ENCODE measurements at places on chromosomes 2 and 18.
A peak's percentile ranks its signal among the peaks of the same experiment; 100 is the strongest.

DNA sequence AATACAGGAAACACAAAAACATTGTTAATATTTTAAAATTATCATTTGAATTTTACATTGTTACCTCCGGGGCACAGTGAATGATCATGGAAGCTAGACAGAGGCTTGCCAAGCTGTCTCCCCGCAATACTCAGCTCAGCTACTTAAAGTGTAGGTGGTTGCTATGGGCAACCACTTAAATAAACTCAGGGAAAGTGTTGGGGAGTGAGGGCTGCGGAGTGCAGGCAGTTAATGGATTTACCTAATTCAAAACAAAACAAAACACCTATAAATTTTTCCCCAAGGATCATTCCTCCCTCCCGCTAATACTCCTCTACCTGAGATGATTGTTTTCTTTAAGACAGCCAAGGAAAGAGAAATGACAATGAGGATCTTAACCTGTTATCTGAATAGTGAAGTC is 349.5 kb downstream of the TGIF1 start:
- no peak for DNase-seq

- no peak for DNase-seq
Measured at GRCh38 chr18:11887328-11888128, 20.6 kb downstream of the MPPE1 start.

DNA sequence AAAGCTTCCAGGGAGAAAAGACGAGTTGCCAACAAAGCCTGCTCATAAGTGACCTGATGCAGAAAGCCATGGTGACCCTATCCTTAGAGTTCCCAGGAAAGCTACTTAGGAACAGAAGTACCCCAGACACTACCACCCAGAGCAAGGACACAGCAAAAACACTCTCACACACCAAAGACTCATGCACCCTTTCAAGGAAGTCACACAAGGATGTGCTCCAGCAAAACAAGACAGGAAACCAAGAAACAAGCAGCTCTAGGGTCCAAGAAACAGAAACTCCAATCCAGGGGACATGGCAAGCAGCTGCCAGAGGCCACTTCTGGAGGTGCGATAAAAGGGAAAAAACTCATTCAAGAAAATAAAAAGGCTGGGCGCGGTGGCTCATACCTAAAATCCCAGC is 5.7 kb downstream of the KIF1A start:
- no peak for DNase-seq

GRCh38 chr2:138922973-138923563 is 142.9 kb upstream of the NXPH2 start:
- no peak for DNase-seq

- no peak for DNase-seq
Measured at GRCh38 chr2:161172901-161173540, 12.8 kb downstream of the TANK start.

DNA sequence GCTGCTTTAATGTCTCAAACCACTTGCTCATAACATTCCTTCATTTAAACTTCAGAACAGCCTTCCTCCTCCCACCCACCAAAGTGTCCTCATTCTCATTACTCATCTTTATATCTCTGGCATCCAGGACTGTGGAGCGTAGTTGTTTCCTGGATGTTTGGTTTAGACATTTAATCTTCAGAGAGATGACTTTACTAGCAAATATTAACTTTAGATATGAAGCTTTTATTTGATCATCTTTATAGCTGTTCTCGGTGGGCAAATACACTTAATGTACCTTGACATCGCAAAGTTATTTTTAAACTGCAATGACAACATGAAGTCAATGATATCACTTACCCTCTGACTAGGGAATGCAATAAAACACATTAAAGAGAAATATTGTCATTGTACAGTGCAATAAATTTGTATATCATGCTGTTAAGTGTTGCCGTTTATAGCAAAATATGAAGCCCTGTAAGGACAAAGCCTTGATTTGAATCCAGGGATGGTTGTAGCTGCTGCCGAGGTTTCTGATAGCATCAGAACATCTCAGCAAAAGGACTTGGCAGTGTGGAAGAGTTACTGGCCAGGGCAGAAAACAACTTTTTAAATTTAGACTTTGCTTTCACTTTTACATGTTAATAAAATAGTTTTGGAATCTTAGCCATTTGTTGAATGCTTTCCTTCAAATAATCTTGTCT is 4.6 kb upstream of the LAMA3 start:
- DNase-seq = no peak

DNA sequence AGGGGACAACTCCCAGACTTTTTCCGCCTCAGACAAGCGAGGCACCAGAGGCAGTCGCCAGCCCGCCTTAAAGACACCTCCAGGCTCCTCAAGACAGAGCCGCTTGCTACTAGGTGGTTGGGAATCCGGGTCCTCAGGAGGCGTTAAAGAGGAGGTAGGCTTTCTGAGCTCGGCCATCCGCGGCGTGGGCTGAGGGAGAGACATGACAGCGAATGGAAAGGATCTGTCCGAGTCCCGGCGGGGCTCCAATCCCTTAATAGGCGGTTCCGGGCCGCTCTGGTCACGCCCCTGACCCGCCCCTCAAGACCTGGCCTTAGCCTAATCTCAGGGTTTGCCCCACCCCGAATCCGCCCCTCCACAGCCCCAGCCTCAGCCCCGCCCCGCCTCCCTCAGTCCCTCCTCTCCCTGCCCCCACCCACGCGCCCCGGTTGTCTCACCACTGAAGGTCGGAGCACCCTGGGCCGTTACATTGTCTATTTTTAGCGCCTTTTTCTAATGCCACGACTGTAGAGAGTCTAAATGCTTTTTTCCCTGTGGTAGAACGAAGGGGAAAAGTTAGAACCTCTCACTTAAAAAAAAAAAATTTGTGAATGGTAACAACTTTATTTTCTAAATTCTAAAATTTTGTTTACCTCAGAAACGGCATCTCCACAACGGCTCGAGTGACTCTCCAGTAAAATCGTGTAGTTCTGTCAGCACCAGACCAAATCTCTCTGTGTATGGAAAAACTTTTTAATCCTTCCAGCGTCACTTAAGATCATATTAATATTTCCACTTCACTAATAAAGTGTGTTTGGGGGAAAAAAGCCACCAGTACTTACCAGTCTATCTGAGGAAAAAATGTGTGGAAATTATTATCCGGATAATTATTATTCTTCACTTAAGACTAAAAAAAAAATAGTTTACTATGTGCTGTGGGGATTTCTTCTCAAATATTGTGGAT is at the start of gene RAD51AP2:
RAD51AP2 (minus strand) TSS at position 229 of the 943 bp plus-strand sequence; CDS start at position 204, 25 bp downstream.
- DNase-seq = peak; percentile 71

DNA sequence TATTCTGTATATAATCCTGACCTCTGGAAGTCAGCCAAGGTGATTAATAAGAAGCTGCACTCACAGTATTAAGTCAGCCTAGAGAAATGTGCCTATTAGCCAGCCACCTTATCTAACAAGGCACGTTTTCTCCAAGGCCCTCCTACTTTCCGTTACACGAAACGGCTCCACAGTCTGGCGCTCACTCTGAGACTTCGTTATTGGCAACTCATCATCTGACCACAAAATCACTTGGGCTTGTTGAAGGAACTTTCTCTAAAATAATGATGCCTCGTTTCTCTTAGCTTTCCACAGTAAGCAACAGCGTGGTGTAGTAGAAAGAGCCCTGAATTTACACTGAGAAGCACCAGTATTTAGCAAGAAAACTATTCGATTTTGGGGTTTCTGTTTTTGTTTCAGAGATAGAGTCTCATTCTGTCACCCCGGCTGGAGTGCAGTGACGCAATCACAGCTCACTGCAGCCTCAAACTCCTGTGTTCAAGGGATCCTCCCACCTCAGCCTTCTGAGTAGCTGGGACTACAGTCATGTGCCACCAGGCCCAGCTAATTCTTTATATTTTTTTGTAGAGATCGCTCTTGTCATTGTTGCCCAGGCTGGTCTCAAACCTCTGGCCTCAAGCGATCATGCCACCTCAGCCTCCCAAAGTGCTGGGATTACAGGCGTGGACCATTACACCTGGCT is 53.6 kb upstream of the SLC14A1 start:
- peak; percentile 38 for DNase-seq

DNA sequence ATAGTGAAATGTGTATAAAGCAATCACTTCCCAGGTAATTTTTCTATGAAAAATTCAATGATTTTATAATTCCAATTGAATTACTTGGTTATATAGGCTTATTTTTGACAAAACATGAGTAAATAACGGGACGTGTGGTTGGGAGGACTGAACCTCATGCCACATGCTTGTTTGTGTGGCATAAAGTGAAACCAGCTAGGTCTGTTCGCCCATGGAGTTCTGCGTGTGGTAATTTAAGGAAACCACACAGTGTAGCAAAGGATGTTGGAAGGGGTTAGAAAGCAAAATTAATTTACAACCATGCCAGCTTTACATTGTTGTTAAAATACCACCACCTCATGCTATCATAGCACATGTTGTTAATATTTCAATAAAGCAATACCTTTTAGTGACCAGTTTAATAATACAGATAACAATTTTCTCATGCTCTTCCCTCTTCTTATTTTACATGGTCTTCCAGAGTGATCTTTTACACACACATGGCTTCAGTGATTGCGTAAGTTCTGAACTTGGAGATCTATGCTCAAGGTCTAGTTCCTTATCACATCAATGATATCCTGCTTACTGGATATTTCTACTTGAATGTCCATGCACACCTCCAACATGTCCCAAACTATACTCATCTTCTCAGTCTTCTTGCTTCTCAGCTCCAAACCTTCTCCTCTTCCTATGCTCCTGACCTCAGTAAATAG is 156.4 kb upstream of the ITGA4 start:
- no peak for DNase-seq

- DNase-seq = no peak
Measured at GRCh38 chr2:202169832-202170424, 68.5 kb downstream of the SUMO1 start.
